Neuronal stem cell (in vitro differentiated cells): ENCODE measurements at places on chromosomes 11 and 22.

DNA sequence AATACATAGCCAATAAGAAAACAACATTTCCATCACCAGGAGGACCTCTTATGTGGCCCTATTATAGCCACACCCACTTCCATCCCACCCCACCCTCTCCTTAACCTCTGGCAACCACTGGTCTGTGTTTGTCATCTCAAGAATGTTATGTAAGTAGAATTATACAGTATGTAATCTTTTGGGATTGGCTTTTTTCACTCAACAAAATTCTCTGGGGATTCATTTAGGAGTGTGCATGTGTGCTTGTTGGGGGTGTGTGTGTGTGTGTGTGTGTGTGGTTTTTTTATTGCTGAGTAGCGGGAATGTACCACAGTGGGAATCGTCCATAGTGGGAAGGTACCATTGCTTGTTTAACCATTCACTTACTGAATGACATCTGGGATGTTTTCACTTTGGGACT is 5.2 kb downstream of the KCNJ5 start:
- no peak for DNase-seq
- H3K4me1 ChIP-seq, result peaks cover 14% of the 10 kb centered on the region
- H3K36me3 ChIP-seq, result no peaks in the 10 kb centered on the region
- H3K4me3 ChIP-seq, result no peak overlapping the region

DNA sequence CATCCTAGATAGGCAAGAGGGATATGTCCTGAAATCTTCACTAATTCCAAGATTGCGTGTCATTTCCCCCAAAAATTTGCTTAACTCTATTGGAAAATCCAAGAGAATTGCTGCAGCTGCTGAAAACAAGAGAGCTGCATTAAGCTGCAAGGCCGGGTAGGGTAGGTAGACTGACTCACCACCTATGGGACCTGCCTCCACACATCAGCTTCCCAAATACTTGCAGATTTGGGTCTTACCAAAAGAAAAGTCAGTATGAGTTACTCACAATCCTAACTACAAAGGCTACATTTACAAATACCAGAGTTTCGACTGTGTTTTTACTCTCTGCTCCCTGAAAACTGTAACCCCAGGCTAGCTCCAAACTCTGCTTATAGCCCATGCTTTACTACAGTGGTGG is 142.5 kb upstream of the TEAD1 start:
- H3K27ac ChIP-seq, result no peak overlapping the region
- H3K36me3 ChIP-seq, result peaks cover 2% of the 10 kb centered on the region
- H3K27me3 ChIP-seq, result no peaks in the 10 kb centered on the region
- no peak overlapping the region for H3K4me3 ChIP-seq
- no peak for DNase-seq
- no peaks in the 10 kb centered on the region for H3K4me1 ChIP-seq

GRCh38 chr11:774873-775592 is 2.3 kb downstream of the GATD1 start:
- H3K4me3 ChIP-seq, result peak overlapping the region; percentile 4
- no peaks in the 10 kb centered on the region for H3K27me3 ChIP-seq
- H3K36me3 ChIP-seq, result peaks cover 64% of the 10 kb centered on the region
- no peak overlapping the region for H3K27ac ChIP-seq
- DNase-seq, result no peak

- H3K4me3 ChIP-seq, result no peak overlapping the region
- H3K27me3 ChIP-seq, result no peaks in the 10 kb centered on the region
- H3K27ac ChIP-seq, result no peak overlapping the region
- no peak for DNase-seq
- peaks cover 8% of the 10 kb centered on the region for H3K4me1 ChIP-seq
- no peaks in the 10 kb centered on the region for H3K36me3 ChIP-seq
Observed at GRCh38 chr11:9687711-9688477, 24.0 kb downstream of the SWAP70 start.

- no peaks in the 10 kb centered on the region for H3K4me1 ChIP-seq
- no peak for DNase-seq
- H3K36me3 ChIP-seq, result no peaks in the 10 kb centered on the region
- H3K4me3 ChIP-seq, result no peak overlapping the region
- no peaks in the 10 kb centered on the region for H3K27me3 ChIP-seq
Observed at GRCh38 chr11:6928916-6929315, 2.7 kb downstream of the ZNF215 start.

DNA sequence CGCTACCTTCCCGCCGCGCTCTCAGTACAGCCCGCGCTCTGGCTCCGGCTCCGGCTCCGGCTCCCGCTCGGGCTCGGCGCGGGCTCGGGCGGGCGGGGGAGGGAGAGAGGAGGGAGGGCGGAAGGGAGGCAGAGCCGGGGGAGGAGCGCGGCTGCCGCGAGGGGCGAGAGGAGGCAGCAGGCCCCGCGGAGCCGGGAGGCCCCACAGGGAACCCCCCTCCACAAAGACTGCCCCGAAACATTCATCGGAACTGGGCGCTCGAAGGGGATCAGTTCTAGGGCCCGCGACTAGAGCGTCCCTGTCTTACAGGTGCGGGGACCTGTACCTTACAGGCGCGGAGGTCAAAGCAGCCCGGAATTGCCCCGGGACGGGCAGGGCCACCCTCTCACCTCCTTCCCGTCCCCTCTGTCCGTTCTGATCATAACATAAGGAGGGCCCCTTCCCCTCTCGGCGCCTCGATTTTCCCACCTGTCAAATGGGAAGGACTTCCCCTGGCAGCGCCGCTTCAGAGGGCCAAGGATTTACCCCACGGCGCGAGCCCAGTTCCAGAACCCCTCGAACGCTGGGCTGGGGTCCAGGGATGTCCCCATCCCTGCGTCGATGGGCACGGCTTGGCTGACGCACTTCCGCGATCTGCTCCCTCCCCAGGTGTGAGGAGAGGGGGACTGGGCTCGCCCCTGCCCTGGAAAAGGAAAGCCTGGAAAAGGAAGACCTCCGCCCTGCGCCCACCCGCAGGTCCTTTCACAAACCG is at the start of gene SHISA8:
Gene SHISA8, minus strand, starts transcription at position 40 of the 751 bp plus-strand sequence. CDS start 407 bp downstream, outside the sequence.
- no peak for DNase-seq
- H3K36me3 ChIP-seq, result no peaks in the 10 kb centered on the region
- no peak within 1 kb of the TSS for H3K27ac ChIP-seq
- peak within 1 kb of the TSS; percentile 69 for H3K4me3 ChIP-seq

- DNase-seq, result no peak
- H3K27me3 ChIP-seq, result peaks cover 7% of the 10 kb centered on the region
- H3K36me3 ChIP-seq, result no peaks in the 10 kb centered on the region
- H3K27ac ChIP-seq, result no peak overlapping the region
- no peak overlapping the region for H3K4me3 ChIP-seq
Observed at GRCh38 chr11:2794046-2794967, 91.3 kb downstream of the CDKN1C start.

- no peaks in the 10 kb centered on the region for H3K27me3 ChIP-seq
- H3K4me3 ChIP-seq, result no peak overlapping the region
- no peaks in the 10 kb centered on the region for H3K36me3 ChIP-seq
- no peak overlapping the region for H3K27ac ChIP-seq
- DNase-seq, result no peak
Observed at GRCh38 chr11:132140056-132140455, 769.6 kb downstream of the NTM start.

DNA sequence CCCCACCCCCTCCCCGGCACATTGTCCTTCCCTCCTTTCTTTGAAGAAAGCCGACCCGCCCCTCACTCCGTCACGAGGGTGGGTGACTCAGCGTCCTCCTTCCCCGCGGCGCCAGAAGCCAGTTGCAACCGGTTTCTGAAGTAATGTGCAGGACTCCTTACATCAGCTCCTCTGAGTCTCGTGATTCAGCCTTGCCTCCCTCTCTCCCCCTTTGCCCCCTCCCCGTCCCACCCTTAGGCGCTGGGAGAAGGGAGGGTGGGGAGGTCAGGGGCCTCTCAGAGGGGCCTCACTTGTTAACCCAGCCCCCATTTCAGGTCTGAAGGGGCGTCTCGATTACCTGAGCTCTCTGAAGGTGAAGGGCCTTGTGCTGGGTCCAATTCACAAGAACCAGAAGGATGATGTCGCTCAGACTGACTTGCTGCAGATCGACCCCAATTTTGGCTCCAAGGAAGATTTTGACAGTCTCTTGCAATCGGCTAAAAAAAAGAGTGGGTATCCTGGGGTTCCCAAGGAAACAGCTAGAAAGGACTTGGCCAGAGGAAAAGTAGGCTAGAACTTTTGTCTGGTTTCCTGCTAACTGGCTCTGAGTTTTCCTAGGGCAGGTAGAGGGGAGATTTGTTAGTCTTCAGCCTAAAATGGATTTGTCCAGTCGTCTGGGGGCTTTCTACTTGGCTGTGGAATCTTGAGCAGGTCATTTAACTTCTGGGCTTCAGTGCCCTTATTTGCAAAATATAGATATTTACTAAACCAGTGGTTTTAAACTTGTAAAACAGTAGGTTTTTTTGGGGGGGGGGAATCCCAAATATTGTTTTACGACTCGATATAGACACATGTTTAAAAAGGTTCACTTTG is 1.1 kb downstream of the SLC3A2 start:
- H3K4me3 ChIP-seq, result peak overlapping the region; percentile 93
- DNase-seq, result no peak

DNA sequence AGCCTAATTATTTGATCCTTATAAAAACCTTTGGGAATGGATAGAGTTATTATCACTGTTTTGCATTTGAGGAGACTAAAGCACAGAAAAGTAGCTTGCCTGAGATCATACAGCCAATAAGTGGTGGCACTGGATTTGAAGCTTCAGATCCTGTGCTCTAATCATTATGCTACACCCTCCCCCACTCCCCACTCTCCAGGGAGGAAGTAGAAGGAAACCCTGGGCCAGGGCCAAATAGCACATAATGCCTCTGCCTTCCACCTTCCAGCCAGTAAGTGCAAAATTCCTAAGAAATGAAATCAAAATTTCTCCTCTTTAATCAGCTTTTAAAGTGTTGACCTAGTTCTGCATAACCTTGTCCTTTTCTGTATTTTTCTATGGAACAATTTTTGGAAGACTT is 61.6 kb downstream of the SIK2 start:
- H3K27me3 ChIP-seq, result no peaks in the 10 kb centered on the region
- no peaks in the 10 kb centered on the region for H3K36me3 ChIP-seq
- H3K4me1 ChIP-seq, result no peaks in the 10 kb centered on the region
- H3K4me3 ChIP-seq, result no peak overlapping the region

DNA sequence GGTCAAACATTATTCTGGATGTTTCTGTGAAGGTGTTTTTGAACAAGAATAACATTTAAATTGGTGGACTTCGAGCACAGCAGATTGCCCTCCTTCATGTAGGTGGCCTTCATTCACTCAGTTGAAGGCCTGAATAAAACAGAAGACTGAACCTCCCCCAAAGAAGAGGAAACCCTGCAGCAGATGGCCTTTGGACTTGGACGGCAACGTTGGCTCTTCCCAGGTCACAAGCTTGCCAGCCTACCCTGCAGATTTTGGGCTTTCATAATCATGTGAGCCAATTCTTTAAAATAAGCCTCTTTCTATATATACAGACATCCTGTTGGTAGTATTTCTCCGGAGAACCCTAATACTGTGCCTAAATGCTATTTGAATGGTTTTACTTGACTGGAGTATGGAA is 432.2 kb upstream of the NARS2 start:
- H3K27ac ChIP-seq, result no peak overlapping the region
- DNase-seq, result no peak
- no peak overlapping the region for H3K4me3 ChIP-seq
- no peaks in the 10 kb centered on the region for H3K36me3 ChIP-seq

GRCh38 chr11:107408762-107409211 is 48.8 kb downstream of the CWF19L2 start:
- no peak overlapping the region for H3K27ac ChIP-seq
- H3K4me3 ChIP-seq, result no peak overlapping the region
- peaks cover 2% of the 10 kb centered on the region for H3K36me3 ChIP-seq
- H3K4me1 ChIP-seq, result no peaks in the 10 kb centered on the region

DNA sequence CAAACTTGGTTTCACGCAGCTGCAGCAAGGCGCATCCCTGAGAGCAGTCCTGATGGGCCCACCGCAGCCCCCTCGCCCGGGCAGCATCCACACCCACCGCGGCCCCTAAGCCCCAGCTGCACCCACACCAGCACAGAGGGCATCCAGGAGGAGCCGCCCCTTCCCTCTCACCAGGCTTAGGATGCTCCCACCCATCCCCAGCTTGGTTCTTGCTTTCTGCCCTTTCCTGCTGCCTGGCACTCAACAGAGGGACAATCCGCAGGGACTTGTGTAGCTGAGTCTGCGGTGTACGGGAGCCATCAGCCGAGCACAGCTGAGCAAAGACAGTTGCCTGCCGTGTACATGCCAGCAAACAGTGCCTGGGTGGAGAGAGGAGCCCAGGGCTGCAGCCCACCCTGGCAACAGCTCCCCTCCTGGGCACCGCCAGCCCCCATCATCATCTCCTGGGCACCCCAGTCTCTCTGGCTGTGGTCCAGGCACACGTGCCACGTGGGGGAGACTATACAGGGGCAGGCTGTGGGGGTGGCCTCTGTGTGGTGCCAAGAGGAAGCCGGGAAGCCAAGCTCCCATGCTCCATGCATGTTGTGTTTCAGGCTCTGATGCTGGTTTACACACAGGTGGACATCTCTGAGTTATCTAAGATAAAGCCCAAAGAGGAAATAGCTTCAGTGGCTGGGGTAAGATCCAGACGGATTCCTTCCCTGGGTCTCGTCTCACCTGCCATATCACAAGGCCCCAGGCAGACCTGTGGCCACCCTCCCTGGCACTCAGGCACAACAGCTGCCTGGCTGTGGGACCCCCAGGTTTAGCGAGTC is 36.0 kb upstream of the GNB1L start:
- H3K27me3 ChIP-seq, result peaks cover 3% of the 10 kb centered on the region
- peaks cover 31% of the 10 kb centered on the region for H3K4me1 ChIP-seq
- no peak overlapping the region for H3K4me3 ChIP-seq
- H3K36me3 ChIP-seq, result no peaks in the 10 kb centered on the region
- peak overlapping the region; percentile 25 for H3K27ac ChIP-seq

DNA sequence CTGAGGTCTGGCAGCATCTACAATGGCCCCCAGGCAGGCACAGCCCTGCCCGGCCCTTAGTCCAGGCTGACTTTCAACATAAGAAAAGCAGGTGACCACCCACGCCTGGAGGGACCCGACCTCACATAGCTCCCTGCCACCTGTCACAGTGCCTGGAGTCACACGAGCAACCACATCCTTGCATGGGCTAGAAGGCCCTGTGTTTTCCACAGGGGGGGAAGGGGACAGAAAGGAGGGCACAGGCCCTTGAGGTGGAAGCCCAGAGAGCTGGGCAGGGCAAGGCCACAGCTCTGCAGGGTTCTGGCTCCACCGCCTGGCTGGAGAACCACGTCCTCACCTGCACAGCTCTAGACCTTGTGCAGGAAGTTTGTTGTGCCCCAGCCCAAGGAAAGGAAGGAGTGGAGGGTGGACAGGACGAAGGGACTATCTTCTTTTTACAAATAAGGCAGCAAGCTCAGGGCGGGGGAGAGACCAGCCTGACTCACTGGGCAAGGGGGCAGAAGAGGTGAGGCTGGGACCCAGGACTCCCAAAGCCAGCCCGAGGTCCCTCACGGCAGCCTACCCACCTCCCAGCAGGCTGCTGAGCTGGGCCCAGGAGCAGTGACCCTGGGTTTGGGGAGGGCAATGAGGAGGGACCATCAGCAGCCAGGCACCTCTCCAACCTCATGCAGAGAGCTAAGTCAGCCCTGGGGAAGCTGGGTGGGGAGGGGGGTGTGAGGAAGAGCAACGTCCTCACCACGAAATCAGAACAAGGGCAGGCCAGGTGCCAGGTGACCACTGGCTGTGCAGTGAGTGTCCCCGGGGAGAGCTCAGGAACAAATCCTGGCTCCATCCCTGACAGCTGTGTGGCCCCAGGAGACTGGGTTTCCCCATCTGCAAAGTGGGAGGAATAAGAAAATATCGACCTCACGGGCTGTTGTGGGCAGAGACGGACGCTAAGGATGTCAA is 4.3 kb downstream of the C1QTNF6 start:
- no peak overlapping the region for H3K27ac ChIP-seq
- no peak overlapping the region for H3K4me3 ChIP-seq
- peaks cover 66% of the 10 kb centered on the region for H3K36me3 ChIP-seq
- no peaks in the 10 kb centered on the region for H3K27me3 ChIP-seq
- peaks cover 17% of the 10 kb centered on the region for H3K4me1 ChIP-seq

GRCh38 chr11:131858505-131858904 is 488.1 kb downstream of the NTM start:
- no peaks in the 10 kb centered on the region for H3K27me3 ChIP-seq
- no peaks in the 10 kb centered on the region for H3K4me1 ChIP-seq
- no peak overlapping the region for H3K27ac ChIP-seq
- no peak overlapping the region for H3K4me3 ChIP-seq
- DNase-seq, result no peak
